ENCODE measurements at places on chromosomes 6 and 20.

DNA sequence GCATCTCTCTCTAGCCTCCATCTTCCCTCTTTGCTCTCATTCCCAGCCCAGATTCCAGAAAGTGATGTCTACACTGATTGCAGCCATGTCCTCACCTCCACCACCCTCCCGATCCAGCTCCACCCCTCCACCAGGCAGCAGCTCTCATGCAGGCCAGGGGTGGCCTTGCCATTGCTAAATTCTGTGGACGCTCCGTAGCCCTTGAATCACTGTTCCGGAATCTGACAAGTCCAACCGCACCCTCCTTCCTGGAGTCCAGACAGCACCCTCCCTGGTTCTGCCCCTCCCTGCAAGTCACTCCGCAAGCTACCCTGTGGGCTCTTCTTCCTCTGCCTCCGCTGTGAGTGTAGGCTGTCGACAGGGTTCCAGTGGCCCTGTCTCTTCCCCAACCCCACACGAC is 26.2 kb downstream of the TNXB start:
- no peak for DNase-seq

DNA sequence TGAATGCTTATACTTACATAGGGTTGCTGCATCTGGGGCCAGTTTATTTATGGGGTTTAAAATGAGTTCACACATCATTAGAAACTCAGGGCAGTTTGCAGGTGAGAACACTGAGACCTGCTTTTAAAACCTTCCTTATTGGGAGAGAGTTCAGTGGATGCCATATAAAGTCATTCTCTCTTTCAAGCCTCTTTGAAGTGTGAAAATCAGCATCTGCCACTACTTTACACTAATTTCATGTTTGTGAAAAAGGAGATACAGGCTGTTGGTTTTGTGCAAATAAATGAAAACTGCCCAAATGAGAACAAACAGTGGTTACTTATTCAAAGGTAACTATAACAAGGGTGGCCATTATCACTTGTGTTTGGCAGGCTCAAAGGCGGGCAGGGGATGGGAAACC is 530.5 kb downstream of the KIF16B start:
- no peak for DNase-seq

- DNase-seq, result no peak
Measured at GRCh38 chr20:24034820-24035219, 46.2 kb upstream of the GGTLC1 start.

- DNase-seq, result no peak
Measured at GRCh38 chr6:83860359-83860755, 868 bp downstream of the CYB5R4 start.

DNA sequence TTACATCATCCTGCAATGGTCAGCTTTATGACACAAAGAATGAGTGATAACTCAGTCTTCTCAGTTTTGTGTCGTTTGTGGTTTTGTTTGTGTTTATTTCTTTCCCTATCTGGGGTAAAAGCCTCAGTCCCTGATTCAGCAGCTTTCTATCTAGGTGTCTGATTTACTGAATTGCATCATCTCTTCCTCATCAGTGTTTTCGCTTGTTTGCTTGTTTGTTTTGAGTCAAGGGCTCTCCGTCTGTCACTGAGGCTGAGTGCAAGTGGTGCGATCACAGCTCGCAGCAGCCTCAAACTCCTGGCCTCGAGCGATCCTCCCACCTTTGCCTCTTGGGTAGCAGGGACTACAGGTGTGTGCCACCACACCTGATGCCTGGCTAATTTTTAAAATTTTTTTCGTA is 548.9 kb downstream of the PRKN start:
- no peak for DNase-seq
